ENCODE measurements at places on chromosomes 12 and 14. TPM values are rescaled to one million over a fixed set of nuclear protein-coding genes. Genes with fewer than 3 reads are reported as not detected.

The RILPL1 gene
- 0.67 TPM for total RNA-seq

The MYBPC1 gene
- not detected for total RNA-seq

The IFNG-AS1 gene
- 3.2 TPM for total RNA-seq

The SPTB gene
- total RNA-seq, result 0.10 TPM

The ASCL4 gene
- not detected for total RNA-seq

The EMP1 gene
- 0.39 TPM for total RNA-seq

The ASB2 gene
- 3.1 TPM for total RNA-seq
